ENCODE measurements at places on chromosomes 1 and 21.

DNA sequence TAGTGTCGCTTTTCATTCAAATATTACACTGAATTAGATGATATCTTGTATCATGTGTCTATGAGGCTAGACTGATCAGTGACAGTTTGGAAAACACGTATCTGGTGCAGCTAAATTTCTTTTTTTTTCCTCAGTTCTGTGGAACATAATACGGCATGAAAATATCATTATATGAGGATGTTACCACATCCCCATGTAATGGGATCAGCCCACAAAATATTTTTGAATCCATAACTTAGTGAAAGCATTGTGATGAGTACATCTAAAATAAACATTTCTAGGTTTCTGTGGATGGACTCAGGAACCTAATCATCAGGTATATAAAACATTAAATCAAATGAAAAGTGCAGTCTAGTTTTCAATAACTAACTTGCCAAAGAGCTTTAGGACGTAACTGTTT lies 356.3 kb downstream of the USP25 start:
- DNase-seq = no peak

DNA sequence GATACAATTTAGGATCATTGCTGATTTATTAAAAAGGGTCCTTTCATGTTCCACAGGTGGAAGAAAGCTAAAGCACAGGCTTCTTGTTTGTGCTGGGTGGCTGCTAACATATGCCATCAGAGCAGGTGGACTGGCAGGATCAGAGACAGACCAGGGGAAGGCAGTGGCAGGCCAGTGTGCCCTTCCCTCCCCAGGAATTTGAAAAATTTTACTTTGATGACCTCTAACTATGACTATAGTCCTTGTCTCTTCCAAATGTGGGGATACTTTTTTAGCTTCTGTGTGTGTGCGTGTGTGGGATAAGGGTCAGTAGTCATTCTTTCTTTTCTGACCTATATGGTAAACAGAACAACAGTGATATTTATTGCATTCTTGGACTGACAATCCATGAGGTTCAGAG lies 49.9 kb downstream of the LHX9 start:
- DNase-seq = no peak

DNA sequence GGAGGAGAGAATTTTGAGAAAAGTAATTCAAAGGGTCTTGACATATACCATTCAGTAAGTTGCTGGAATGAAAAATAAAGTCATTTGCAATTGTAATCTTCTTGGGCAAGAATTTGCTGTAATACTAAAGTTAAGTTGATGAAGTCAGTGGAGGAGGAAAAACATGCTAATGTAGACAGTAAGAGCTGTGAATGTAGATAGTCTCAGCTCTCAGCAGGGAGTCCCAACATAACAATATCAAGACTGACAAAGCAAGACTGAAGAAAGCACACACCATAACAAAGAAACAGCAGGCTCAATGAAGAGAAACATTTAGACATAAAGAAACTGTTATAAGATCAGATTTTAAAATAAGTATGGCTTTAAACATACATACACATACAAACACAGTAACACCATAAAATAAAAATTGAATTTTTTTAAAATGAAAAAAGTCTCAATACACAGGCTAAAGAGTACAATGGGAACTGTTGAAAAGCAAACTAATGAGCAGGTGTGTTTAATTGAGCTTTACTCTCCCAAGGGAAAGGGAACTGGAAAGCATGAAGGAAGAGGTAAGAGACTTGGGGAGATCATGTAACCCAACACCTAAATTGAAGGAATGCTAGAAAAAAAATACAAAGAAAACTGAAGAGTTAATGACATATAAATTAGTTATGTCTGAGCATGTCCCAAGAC lies 336.3 kb upstream of the NCAM2 start:
- no peak for DNase-seq

GRCh38 chr21:37974081-37974480 lies 57.8 kb upstream of the KCNJ6 start:
- DNase-seq = no peak

DNA sequence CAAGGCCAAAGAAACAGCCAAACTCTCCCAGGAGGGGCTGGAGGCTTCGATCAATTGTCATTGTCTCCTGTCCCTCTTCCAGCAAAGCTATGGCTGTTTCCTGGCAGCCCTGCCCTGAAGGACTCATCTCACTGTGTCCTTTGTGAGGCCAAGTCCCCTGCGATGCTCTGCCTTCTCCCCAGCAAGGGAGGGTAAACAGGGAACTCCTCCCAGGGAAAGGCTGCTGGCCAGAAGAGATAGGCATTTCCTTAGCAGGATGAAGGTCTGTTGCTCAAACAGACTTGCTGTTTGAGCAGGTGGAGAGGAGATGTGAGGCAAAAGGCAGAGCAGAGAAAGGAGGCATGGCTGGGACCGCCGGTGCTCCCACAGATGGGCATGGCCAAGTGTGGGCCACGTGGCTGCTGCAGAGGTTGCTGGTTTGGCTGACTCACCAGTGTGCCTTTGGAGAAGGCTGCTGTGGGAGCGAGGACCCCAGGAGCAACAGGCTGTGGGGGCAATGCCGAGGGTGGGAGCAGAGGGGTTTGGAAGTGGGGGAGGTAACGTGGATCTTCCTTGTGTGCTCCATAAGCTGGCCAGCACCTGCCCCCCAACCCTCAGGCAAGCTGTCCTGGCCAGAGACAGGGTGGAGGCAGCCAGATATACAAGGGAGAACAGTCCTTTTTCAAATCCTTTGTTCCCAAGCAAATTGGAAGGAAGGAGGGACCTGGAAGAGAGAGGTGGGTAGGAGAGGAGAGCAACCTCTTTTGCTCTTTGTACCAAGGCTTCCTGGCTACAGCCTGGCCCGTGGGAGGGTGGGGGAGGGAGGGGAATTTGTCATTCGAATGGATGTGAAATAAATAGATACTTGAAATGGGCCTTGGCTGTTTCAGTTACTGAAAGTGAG lies 449.8 kb downstream of the SIPA1L2 start:
- no peak for DNase-seq

GRCh38 chr1:107879927-107880326 lies 85.1 kb downstream of the VAV3 start:
- no peak for DNase-seq

- DNase-seq = no peak
These were observed 184.3 kb downstream of the HIVEP3 start for GRCh38 chr1:41734201-41734970.
